ENCODE measurements at places on chromosomes 16 and 17. TPM values are rescaled to one million over a fixed set of nuclear protein-coding genes. Genes with fewer than 3 reads are reported as not detected.

Gene TERB1
- total RNA-seq, result not detected

Gene MYO15A
- total RNA-seq, result 0.52 TPM

Gene DNAH17
- under 0.01 TPM for total RNA-seq

Gene EMP2
- 42.8 TPM for total RNA-seq

Gene TAC4
- total RNA-seq, result 2.1 TPM

Gene TIMP2
- 39.7 TPM for total RNA-seq

Gene MYH3
- total RNA-seq, result 6,986 TPM

Gene TLCD3B
- 0.52 TPM for total RNA-seq

Gene MT4
- total RNA-seq, result not detected

Gene CACNG5
- total RNA-seq, result 0.52 TPM

Gene KCNH6
- not detected for total RNA-seq

Gene TNFRSF17
- total RNA-seq, result not detected

Gene VAT1L
- total RNA-seq, result 5.2 TPM

Gene SAMD14
- 1.0 TPM for total RNA-seq
